ENCODE measurements at places on chromosomes 1 and 21.

DNA sequence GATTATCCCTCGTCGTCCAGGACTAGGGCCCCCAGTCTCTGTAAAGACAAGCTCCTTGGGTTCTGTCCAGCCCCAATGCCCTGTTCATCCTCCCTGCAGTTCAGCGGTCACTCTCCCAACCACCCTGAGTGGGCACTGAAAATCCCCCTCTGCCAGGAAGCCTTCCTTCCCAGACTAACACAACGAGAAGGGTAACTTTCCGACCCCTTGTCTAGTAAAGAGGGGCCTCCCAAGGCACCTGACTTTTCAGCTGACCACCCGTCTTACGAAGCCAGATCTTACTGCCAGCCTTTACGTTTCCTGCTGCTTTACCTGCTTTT is 13.4 kb downstream of the TMEM9 start:
- no peak for DNase-seq

- no peak for DNase-seq
Measured at GRCh38 chr1:151502035-151502700, 9.0 kb upstream of the CGN start.

DNA sequence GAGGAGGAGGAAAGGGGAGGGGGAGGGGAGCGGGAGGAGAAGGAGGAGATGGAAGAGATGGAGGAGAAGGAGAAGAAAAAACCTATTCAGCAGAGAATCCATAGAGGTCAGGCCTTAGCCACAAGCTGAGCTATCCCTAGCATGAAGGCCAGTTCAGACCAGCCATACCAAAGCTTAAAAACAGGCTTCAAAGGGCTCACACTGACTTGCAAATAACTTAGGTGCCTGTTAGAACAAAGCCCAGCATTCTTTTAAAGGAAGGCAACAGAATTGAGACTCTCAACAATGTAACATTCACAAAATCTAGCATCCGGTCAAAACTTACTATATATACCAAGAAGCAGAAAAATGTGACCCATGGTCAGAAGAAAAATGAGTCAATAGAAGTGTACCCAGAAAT is 43.6 kb upstream of the IFFO2 start:
- no peak for DNase-seq

- DNase-seq, result no peak
Measured at GRCh38 chr1:20478057-20478635, 7.9 kb downstream of the CAMK2N1 start.

- DNase-seq, result no peak
Measured at GRCh38 chr1:100152271-100152670, 19.3 kb downstream of the TRMT13 start.

Data from AML-193 (cell line).